Stimulated activated CD8-positive, alpha-beta memory T cell treated with anti-CD3 and anti-CD28 coated beads, Interleukin-4, amount 100 ng/mL, for 1 hour (primary cell): ENCODE measurements at places on chromosomes 3 and 15.

GRCh38 chr15:40693904-40694687 is 878 bp upstream of the RAD51 start:
- no peak for DNase-seq

DNA sequence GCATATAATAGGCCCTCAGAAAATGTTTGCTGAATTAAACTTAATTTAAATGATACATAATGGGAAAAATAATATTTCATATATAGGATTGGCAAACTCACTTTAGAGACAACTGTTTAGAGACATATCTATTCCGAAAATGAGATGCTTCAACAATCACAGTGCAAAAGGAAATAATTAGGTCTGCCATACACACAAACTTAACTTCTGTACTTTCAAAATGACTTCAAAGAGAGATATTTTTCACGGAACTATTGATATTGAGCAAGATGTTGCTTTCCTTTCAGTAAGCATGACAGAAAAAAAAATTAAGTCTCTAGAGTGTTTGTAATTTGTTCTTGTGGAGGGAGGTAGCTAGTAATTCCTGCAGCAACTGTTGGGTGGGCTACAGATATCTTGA is 769.5 kb downstream of the TUSC7 start:
- no peak for DNase-seq

- DNase-seq, result no peak
Measured at GRCh38 chr3:72348357-72348756, 499.9 kb downstream of the SHQ1 start.

GRCh38 chr3:20930034-20930433 is 744.0 kb upstream of the SGO1 start:
- DNase-seq, result no peak

DNA sequence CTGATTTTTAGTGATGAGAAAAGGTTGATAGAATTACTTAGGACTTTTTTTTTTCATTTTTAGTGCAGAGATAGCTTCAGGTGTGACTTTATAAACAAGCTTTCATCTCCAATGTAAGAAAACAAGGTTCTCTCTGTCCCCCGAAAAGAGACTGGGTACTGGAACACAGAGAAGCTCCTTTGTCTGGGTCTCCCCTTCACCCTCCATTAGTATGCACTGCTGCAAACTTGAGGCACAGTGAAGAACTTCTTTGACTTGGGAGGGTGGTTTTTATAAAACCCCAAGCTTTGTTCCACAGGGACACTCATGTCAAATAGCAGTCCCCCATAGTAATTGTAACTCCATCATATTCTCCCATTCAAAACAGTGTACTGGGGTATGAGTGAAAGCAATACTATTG is 93.5 kb upstream of the SOX2 start:
- no peak for DNase-seq

- no peak for DNase-seq
Measured at GRCh38 chr15:89668171-89668570, 11.0 kb downstream of the PLIN1 start.

DNA sequence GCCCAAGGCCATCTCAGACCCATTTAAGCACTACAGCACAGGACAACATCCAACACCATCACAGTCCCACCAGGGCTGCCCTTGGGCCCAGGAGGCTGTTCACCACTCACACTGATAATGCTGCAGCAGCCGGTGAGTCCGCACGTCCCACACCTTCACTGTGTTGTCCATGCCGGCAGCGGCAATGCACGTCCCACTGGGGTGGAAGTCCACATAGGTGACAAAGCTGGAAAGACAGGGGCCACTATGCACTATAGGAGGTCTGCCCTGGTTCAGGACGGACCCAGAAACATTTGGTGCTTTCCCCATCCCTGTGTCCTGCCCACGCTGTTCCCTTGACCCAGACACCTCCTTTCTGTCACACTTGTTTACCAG is 8.5 kb downstream of the POC1A start:
- no peak for DNase-seq

GRCh38 chr3:11544412-11545181 is 99.1 kb downstream of the VGLL4 start:
- DNase-seq, result no peak

DNA sequence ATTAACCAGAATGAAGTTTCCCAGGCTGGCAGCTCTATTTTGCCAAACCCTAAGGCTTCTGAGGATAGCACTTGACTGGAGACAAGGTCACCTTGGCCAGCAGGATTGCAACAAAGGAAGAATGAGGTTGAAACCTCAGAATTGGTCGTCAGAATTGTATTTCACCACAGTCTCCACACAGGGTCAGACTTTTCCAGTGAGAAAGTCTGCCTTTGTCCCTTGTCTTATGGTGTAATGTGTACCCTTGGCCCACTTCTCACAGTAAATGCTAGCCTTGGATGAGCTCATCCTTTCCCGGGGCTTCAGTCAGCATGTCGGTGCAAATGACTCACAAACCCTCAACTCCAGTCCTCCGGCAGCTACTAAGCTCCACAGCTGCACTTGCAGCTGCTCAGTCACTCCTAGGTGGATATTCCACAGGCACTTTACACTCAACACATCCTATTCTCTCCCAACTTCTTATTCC is 19.7 kb downstream of the SSR3 start:
- no peak for DNase-seq

- DNase-seq, result no peak
Measured at GRCh38 chr3:42148982-42149432, 57.9 kb downstream of the TRAK1 start.
